B cell (primary cell): ENCODE measurements at places on chromosomes 7 and 10. TPM values are rescaled to one million over a fixed set of nuclear protein-coding genes. Genes with fewer than 3 reads are reported as not detected.

DNA sequence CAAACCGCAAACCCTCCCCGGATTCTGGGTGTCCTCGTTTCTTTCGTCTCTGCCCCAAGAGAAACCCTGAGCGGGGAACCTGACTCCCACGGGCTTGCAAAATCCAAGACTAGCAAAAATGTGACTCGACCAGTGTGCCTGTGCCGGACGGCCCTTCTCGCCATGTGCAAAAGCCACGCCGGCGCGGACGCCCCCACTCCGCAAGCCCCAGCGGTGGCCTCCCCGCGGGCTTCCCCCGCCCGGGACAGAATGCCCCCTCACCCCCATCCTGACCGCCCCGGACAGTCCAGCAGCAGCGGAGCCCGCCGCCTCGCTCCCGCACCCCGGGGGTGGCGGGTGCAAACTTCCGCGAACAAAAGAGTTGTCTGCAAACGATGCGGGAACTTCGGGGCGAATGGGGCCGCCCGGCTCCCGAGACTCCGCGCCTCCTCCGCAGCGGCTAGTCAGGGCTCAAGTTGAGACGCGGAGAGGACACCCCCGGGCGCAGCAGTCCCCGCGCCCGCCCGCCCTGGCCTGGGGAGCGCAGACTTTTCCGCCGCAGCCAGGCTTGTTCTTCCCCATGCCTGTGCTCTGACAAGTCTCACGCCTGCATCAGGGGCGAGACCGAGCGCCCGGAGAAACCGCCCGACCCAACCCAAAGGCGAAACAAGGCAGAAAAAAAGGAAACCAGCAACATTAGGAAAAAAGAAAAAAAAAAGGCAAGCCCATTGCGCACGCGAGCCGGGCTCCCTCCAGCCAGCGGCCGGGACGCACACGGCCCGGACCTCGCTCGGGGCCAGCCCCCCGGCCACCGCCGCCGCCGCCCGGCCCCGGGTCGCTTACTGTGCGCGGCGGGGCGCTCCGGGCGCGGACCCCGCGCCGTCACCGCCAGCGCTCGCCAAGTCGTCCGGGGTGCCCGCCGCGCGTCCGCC, 732 bp downstream of the FAM53B start:
- no peak for DNase-seq

DNA sequence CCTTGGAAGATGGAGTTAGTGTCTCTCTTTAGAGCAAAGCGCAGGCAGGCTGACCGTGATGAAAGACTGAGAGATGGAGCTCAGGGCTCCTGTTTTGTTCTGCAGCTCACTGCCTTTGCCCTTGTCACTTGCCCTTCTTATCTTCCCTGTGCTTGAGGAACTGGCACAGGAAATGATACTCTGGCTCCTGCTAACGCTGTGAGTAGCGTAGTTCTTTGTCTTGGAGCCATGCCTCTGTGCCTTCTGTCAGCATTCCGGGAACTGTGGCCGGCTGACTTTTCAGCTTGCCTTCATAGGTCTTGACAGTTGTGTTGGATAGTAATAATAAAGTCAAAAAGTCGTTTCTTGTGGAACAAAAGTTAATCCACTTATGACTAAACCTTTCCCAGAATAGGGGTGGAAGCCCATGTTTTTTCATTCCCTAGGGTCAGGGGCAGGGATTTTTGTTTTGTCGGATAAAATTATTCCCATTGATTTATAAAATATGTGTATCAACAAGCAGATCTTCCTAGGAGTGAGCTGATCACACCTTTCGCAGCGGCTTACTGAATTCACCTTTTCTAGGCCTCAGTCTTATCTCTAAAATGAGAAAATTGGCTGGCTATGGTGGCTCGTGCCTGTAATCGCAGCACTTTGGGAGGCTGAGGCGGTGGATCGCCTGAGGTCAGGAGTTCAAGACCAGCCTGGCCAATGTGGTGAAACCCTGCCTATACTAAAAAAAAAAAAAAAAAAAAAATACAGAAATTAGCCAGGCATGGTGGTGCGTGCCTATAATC, 16.6 kb upstream of the TMEM236 start:
- DNase-seq, result no peak

- no peak for DNase-seq
Observed at GRCh38 chr10:53836638-53837037, 964.4 kb downstream of the PCDH15 start.

DNA sequence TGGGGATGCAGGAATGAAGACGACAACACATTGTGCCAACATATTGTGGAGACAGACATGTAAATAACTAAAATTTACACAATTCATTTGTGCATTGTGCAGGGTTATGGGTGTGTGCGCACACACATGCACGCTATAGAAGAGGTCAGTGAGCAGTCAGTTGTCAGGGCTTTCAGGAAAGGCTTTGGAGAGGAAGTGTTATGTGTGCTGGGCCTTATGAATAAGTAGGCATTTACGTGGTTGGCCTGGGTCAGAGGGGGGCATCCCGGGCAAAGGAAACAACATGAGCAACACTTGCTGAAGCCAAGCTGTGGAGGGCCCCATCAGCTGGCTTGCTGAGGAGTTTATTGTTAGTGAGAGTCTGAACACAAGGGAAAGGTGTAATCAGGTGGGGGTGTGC, 4.1 kb downstream of the PRXL2A start:
- DNase-seq, result no peak

CCDC136 gene
- total RNA-seq, result 12.4 and 13.9 TPM in 2 replicates

C10orf95 gene
- total RNA-seq, result 0.32 and 0.83 TPM in 2 replicates
